ENCODE measurements at places on chromosomes 6 and 20.

DNA sequence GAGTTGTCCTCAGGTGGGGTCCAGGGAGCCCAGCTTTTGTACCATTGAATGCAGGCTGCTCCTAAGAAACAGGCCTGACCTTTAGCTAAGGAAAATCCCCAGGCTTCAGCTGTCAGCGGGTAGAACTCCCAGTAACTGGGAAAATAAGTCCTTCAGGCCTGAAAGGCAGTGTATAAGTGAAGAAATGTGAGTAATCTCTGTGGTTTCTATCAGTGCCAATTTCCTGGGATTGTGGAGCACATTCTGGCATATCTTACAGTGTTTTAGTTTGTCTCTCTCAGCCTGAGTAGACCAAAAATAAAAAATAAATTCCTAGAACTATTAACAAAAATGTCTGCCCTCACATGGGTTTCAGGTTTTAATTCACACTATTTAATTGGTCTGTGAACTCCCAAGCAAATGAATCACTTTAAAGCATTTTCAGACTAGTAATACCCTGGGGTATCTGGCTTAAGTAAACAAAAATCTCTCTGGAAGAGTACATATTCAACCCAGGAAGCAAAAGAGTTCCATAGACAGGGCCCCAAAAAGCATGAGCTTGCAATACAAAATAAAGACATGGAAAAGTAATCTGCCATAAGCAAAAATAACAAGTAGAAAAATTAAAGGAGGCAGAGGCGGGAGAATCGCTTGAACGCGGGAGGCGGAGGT lies 566.2 kb upstream of the NOX3 start:
- DNase-seq, result no peak

DNA sequence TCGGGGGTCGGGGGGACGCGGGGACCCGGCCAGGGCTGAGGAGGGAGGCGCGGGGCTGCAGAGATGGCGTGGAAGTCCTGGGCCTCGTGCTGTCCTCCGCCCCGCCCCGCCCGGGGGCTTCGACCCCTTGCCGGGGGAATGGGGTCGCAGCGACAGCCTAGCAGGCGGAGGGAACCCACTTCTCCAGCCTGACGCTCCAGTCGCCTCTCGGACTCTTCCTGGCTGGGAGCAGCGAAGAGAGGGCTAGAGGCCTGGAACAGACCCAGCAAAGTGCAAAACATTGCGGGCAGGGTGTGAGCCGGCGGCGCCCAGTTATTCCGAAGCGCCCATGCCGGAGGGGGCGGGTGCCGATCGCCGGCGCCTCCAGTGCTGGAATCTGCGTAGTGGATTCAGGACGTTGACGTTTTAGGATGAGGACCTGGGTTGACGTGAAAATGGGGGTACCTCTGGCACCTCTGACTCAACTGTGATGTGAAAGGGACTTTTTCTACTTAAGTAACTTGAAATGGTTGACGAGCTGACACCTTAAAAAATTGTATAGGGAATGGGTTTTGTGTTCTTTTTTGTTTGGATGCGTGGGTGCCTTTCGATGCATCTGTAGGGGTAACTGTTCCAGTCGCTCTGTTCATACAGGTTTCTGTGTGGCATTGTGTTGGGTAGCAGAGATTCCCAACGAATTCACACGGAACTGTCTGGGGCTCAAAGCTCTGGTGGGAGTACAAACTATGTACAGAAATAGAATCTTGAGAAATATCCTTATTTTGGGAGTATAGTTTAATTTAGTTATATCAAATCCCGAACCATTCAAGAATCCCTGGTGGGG lies 1.4 kb downstream of the SLC35F1 start:
- DNase-seq, result no peak

- peak; percentile 29 for DNase-seq
These were observed 11.0 kb upstream of the ELOVL5 start for GRCh38 chr6:53359843-53360092.

DNA sequence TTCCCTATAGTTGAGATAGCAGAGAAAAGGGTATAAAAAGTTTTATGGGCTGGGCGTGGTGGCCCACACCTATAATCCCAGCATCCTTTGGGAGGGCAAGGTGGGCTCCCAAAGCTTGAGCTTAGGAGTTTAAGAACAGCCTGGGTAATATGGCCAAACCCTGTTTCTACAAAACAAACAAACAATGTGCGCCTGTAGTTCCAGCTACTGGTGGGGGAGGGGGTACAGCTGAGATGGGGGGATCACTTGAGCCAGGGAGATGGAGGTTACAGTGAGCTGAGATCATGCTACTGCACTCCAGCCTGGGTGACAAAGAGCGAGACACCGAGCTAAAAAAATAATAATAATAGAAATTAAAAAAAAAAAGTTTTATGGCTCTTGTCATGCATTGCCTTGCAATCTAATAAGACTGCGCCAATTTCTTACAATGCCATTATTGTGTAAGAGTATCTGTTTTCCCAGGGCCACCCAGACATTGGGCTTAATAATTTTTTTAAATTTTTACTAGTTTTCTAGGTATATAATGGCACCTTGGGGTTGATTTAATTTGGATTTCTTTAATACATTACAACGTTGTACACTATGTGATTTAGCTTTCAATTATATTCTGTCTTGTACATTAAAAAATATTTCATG lies 3.9 kb downstream of the ACSS2 start:
- DNase-seq, result no peak

DNA sequence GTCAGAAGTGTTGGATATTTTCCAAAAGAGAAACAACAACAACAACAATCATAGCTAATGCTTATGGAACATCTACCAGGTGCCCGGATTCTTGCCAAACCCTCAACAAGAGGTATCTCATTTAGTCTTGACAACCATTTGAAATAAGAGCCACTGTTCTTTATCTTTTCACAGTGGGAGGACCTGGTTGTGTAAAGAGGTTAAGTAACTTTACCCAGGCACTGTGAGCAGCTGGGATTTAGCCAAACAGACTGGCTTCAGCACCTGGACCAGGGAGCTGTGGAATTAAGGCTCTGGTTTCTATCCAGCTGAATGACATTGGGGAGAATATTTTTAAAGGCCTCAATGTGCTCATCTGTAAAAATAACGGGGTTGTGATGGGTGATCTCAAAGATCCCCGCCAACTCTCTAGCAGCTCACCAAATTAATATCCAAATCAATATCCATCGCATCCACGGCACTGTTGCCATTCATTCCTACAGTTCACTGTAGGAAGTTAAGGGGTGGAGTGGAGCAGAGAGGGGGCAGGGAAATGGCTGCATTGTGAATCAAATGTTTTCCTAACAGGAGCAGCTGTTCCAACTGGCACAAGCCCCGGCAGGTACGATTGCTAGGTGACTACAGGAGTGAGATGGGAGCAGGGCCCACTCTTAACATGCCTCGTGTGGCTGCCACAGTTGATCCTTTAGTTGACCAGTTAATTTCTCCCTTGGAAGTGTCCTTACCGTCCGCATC lies 61.8 kb downstream of the GCNT2 start:
- peak; percentile 70 for DNase-seq

Data from NCI-H2171 (cell line).